Fibroblast of skin of right quadriceps (primary cell): ENCODE measurements at places on chromosomes 2 and 18.

DNA sequence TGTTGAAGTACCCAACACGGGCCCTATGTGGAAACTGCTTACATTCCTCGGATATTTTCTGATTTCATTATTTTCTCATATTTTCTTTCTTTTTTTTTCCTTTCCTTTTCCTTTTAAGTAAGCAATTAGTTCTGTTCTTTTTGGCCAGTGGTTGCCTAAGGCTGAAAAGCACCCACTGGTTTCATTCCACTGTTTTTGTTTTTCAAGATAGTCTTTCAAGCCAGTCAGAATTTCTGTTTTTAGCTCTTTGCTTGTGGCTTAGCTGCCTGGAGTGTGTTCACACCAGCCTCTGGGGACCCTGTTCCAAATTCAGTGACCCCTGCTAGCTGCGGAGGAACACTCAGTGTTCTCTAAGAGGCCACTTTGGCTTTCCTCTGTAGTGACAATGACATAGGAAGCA, 73.6 kb downstream of the NRP2 start:
- no peak for DNase-seq

DNA sequence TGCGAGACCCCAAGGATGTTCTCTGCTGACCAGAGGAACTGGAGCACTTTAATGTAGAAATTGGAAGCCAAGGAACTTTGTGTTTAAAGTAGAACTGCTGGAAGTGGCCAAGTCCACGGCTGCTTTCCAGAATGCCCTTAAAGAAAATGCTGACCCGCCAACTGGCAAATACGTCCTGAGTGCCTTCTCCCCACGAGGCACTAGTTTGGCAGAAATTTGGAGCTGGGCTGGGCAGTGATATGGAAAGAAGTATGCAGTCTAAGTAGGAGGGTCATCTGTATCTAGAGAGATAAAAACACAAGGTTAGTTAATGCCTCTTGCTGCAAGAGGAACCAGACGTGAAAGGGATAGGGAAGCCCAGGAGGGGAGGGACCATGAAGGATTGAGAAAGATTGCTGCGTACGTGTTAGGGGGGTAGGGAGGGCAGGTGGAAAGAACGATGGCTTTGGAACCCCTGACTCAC, 59.3 kb upstream of the RFX8 start:
- DNase-seq = no peak

DNA sequence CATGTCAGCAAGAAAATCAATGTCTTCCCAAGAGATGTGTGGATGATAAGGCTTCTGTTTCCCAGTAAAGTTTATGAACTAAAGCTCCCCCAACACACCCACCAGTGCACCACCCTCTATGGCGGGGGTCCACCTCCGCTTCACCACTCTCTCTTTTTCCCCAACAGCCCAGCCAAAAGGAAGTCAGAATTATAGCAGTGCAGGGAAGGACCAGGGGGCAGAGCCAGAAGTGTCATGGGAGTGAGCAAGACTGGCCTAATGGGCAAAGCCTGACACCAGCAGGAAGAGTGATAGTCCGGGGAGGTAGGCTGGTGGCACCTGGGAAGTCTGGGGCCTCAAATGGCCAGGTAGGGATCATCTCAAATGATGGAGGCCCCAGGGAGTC, 167.7 kb downstream of the ZFP36L2 start:
- no peak for DNase-seq

DNA sequence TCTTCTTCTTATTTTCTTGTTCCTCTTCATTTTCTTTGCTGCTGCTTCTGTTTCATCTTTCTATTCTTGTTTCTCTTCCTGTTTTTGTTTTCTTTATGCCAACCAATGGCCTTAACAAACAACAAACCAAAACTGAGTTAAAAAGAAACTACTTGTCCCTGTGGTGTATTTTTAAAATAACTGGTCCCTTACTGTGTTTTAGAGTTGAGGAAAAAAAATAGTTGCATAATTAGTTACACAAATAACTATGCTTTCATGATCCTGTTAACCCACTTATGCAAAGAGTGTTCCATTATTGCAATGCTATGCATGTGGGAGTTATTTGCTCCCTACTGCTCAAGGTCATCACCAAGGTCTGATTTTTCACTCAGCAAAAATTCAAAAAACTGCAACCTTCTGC, 39.5 kb upstream of the IMP4 start:
- DNase-seq = no peak

DNA sequence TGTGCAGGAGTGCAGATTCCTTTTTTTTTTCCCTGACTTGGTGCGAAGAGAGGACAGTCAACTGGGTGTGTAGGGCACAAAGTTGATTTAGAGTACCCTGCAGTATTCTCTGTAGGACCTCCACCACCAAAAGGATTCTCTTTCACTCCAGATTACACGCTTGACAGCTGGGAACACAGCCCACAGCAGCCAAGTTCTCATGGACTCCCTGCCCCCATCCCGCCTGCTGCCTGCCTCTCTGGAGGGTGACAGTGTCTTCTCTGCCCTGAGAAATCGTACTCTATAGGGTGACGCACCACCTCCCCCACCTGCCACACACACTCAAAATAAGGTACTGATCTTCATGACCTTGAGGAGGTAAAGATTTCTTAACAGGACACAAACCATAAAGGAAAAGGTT, 26.6 kb upstream of the IHH start:
- DNase-seq = no peak

GRCh38 chr18:58348951-58349350, 279.9 kb downstream of the ALPK2 start:
- no peak for DNase-seq

GRCh38 chr2:218086478-218086877, 17.4 kb downstream of the RUFY4 start:
- no peak for DNase-seq

GRCh38 chr18:65620076-65620696, 130.6 kb upstream of the CDH7 start:
- no peak for DNase-seq

GRCh38 chr2:234136461-234136860, 86.0 kb downstream of the SPP2 start:
- DNase-seq = no peak

DNA sequence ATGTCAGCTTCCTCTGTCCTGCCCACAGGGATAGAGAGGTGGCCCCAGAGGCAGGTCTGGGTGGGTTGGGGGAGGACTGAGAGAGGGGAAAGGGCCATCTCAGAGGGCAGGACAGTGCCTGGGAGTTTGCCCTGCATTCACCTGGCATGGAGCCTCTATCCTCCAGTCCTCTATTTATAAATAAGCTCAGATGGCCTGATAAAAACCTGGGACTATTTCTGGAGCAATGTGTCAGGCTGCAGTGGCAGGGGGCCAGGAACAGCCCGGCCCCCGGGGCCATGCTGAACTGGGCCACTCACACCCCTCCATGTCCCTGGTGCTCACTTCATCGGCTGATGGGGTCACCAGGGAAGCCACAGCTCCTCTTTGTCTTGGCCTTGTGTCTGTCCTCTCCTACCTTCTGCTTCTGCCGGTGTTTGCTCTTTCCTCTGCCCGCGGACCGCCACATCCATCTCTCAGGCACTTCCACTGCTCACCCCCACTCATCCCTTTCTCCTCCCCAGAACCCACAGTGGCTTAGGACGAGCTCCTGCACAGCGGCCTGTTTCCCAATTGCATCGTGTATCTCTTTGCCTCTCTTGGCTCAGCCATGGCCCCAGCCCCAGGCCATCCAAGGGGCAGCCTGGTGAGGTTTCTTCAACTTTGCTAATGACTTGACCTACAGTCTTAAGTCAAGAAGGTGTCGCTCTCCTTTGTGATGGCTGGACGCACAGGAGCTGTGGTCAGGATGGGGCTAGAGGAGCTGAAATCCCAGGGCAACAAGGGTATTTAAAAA, 38.8 kb downstream of the SCTR start:
- no peak for DNase-seq

DNA sequence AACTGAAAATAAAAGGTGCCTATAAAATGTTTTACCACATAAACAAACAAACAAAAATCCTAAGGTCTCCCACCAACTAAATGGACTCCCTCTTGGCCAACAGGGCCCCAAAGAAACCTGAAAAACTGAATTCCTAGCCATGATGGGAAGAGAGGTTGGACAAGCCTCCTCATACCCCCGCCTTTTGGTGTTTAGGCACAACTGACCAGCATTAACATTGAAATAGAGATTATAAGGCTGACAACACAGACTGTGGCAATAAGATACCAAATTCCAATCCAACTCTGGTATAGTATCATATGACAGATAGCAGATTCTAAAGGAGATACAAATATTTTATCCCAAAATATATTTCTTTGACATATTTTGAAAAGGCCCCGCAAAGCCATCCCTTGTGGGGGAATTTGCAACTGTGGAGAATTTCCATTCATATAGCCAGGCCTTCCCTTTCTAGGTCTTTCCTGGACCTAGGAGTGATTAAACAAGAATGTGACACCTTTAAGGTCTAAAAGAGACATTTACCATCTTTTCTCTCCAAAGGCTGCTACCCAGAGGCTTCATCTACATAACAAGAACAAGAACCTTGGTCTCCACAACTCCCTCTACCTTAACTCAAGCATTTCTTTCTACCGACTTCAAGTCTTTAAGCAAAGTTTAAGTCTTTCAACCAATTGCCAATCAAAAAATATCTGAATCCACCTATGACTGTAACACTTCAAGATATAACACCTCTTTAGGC, 80.0 kb downstream of the CHN1 start:
- DNase-seq = no peak

GRCh38 chr2:20618468-20618885, 32.4 kb downstream of the HS1BP3 start:
- DNase-seq = no peak

DNA sequence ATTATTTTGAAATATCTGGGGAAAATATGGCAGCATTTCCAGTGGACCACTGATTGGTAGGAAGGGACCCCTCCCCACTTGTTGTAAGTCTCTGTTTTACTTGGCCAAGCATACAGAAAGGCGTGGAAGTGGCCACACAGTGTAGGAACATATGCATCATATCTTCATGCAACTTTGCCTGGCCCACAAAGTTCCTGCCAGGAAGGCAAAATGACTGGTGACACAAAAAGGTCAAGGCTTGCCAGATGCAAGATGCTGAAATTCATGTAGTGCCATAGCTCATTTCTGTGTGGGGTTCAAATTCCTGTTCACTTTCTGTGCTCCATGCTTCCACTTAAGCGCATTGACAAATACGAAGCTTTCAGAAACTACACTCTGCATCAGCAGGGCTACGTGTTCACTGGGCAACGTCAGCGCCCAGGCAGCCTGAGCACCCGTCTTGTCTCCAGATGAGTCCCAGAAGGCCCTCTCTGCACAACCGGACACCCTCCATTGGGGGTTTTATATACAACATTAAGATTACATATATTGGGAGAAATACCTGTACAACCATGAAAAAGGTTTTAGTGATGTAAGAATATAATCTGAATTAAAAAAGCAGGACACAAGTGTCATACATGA, 3.6 kb downstream of the DYNC2LI1 start:
- DNase-seq = no peak

DNA sequence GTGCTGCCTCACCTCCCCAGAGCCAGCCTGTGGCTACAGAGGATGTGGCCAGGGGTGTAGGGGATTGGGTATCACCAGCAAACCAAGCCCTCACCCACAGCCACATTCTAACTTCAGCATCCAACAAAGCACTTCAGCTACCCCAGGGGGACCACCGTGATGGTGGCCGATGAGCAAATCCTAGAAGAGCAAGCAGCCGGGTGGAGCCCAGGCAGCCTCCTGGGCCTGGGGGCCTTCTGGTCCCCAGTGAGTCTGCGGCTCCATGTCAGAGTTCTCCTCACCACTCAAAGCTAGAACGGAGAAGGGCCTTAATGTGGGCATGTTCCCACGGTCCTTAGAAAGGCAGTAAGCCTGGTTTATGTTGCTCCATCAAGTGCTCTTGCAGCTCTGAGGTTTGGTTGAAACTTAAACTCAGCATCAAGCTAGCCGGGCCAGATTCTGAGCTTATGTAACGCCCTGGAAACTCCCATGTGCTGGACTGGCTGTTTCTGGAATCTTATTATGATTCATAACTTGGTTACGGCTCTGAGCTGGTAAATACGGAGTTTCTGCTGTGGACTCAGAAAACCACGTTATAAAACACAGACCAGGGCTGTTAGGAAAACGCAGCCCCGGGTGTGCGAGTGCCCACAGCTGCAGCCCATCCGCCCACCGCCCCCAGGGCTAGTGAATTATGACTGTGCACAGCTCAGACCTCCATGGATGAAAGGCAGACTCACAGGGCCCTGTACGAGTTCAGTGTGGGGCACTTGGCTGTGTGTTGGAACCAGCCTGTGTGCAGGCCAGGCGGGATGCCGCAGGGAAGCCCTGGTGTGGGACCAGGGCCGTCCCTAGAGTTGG, 99.8 kb downstream of the SEPTIN10 start:
- DNase-seq = peak; percentile 86

GRCh38 chr18:31591628-31592027, at the start of gene TTR:
TTR (plus strand) TSS chr18:31591877; CDS start chr18:31591903, 26 bp downstream.
- no peak for DNase-seq

GRCh38 chr2:127191331-127192219, 28.5 kb downstream of the CYP27C1 start:
- no peak for DNase-seq

DNA sequence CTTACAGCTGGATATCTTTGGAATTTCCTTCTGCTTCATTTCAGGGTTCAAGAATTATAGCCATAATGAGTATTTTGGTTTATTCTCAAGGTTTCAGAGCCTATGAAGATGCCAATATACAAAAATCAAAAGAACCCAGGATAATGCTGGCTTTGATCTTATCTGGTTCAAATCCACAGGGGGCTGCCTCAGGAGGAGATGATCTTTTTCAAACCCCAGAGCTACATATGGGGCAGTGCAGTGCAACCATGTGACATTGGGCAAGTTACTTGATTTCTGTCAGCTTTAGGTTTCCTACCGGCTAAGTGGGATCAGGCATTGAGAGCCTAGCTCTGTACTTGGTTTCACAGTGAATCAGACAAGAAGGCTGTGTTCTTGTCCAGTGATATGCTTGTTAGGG, 23.0 kb upstream of the LYPD6B start:
- no peak for DNase-seq

DNA sequence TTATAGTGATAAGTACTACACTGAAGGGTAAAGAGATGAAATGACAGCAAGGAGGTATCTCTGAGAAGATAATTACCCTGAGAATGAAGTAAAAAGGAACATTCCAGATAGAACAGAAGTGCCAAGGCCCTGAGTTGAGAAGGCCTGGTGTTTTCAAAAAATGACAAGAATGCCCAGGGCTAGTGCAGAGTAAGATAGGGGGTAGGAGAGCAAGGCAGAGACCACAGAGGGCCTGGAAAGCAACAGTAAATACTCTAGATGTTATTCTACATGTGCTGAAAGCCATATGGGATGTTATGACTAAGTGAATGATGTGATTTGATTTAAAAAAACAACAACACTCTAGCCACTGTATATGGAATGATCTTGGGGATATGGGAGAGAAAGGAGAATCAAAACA, 52.3 kb downstream of the BAZ2B start:
- DNase-seq = peak; percentile 67

DNA sequence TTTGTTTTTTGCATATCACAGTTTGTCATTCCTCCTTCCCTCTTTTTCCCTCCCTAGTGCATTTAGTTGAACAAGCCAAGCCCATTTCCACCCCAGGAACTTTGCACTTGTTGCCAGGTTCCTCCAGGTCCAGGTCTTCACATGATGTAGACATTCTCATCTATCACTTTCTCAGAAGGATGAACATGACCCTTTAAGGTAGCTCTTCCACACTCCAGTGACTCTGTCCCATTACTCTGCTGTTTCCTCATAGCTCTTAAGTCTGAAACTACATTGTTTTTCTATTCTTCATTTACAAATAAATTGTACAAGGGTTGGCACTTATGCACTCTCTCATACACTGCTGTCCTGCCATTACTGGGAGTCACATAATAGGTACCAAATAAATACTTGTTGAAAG, 6.1 kb downstream of the KYNU start:
- DNase-seq = no peak

- DNase-seq = peak; percentile 96
These were observed 49.9 kb upstream of the RNU4ATAC start for GRCh38 chr2:121480826-121481225.
